ENCODE measurements at places on chromosomes 3 and 15. TPM values are rescaled to one million over a fixed set of nuclear protein-coding genes. Genes with fewer than 3 reads are reported as not detected.

Gene LMCD1
- 63.1 TPM for total RNA-seq

Gene DZIP3
- 8.6 TPM for total RNA-seq

Gene SLC9C1
- 1.0 TPM for total RNA-seq

Gene ZBTB47
- 108 TPM for total RNA-seq

Gene SLCO3A1
- total RNA-seq: 40.5 TPM

Gene ST3GAL6
- total RNA-seq: 42.0 TPM

Gene CAND2
- total RNA-seq: 75.1 TPM

Gene SENP2
- total RNA-seq: 37.6 TPM

Gene FETUB
- total RNA-seq: not detected

Gene CCDC80
- 82.7 TPM for total RNA-seq

Gene IL12A
- total RNA-seq: 0.56 TPM

Gene MEX3B
- total RNA-seq: 2.9 TPM

- peaks cover 18% of the 10 kb centered on the region for H3K27me3 ChIP-seq
- no peaks in the 10 kb centered on the region for H3K4me1 ChIP-seq
- no peak for DNase-seq
- no peak overlapping the region for H3K27ac ChIP-seq
- H3K36me3 ChIP-seq: no peaks in the 10 kb centered on the region
- no peak overlapping the region for H3K4me3 ChIP-seq
These were observed 2.0 kb upstream of the ST8SIA2 start for GRCh38 chr15:92391640-92392039.

GRCh38 chr3:170644711-170645110, 58.8 kb upstream of the SLC7A14 start:
- H3K36me3 ChIP-seq: no peaks in the 10 kb centered on the region
- no peak overlapping the region for H3K4me3 ChIP-seq
- no peak overlapping the region for H3K27ac ChIP-seq
- DNase-seq: no peak

- no peak overlapping the region for H3K4me3 ChIP-seq
- no peaks in the 10 kb centered on the region for H3K4me1 ChIP-seq
- H3K36me3 ChIP-seq: no peaks in the 10 kb centered on the region
- no peaks in the 10 kb centered on the region for H3K27me3 ChIP-seq
- no peak for DNase-seq
These were observed 20.2 kb upstream of the IMPG2 start for GRCh38 chr3:101340591-101340990.

DNA sequence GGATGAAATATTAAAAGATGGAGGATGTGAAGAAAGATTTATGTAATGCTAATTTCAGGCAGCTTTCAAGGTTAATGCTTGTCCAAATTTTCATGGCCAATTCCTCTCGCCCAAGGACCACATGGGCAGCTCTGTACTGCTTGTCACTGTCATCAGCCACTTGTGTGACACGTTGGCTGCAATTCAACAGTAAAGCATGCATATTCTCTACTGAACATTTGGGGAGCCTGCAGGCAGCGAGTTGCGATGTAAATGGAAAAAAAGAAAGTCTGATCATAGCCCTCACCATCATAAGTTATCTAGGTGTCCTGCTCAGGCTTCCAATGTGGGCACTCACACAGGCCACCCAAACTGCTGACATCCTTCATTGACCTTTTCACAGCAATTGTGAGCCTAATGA, 1026.8 kb upstream of the NR2F2 start:
- H3K36me3 ChIP-seq: no peaks in the 10 kb centered on the region
- no peak overlapping the region for H3K4me3 ChIP-seq
- no peaks in the 10 kb centered on the region for H3K27me3 ChIP-seq
- no peaks in the 10 kb centered on the region for H3K4me1 ChIP-seq
- DNase-seq: no peak
- H3K27ac ChIP-seq: peak overlapping the region; percentile 92

GRCh38 chr3:33152363-33153360, 38.8 kb downstream of the CRTAP start:
- H3K4me3 ChIP-seq: no peak overlapping the region
- no peaks in the 10 kb centered on the region for H3K36me3 ChIP-seq
- H3K27ac ChIP-seq: no peak overlapping the region
- H3K4me1 ChIP-seq: peaks cover 12% of the 10 kb centered on the region

GRCh38 chr15:56812961-56813360, 79.7 kb upstream of the ZNF280D start:
- H3K27me3 ChIP-seq: no peaks in the 10 kb centered on the region
- H3K4me3 ChIP-seq: no peak overlapping the region
- DNase-seq: no peak
- peak overlapping the region; percentile 47 for H3K27ac ChIP-seq
- H3K4me1 ChIP-seq: peaks cover 4% of the 10 kb centered on the region

GRCh38 chr3:40078590-40078989, 230.9 kb upstream of the EIF1B start:
- no peaks in the 10 kb centered on the region for H3K4me1 ChIP-seq
- no peaks in the 10 kb centered on the region for H3K36me3 ChIP-seq
- H3K27me3 ChIP-seq: no peaks in the 10 kb centered on the region
- no peak overlapping the region for H3K4me3 ChIP-seq

- no peak overlapping the region for H3K4me3 ChIP-seq
- H3K36me3 ChIP-seq: no peaks in the 10 kb centered on the region
- no peak overlapping the region for H3K27ac ChIP-seq
- H3K27me3 ChIP-seq: no peaks in the 10 kb centered on the region
These were observed 142.2 kb upstream of the MRPS22 start for GRCh38 chr3:139201446-139202225.

DNA sequence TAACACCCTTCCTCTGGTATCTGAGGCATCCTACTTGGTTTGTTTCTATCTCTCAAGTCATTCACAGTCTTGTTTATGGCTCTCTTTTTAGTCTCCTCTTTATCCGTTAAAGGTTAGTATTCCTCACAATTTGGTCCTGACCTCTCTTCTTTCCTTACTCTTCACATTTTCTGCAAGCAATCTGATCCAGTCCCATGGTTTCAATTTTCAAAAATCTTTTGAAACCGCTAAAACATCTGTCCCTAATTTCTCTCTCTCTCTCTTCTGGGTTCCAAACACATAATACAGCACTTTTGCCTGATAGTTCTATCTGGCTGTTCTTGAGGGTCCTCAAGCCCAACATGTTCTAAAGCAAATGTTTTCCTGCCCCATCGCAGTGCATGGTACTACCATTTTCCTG, 149.0 kb downstream of the SERPINI1 start:
- no peak for DNase-seq
- no peaks in the 10 kb centered on the region for H3K27me3 ChIP-seq
- no peaks in the 10 kb centered on the region for H3K36me3 ChIP-seq
- no peak overlapping the region for H3K27ac ChIP-seq

- no peak for DNase-seq
- H3K27ac ChIP-seq: no peak overlapping the region
- peaks cover 4% of the 10 kb centered on the region for H3K36me3 ChIP-seq
These were observed 5.0 kb downstream of the JMJD7 start for GRCh38 chr15:41832875-41833274.

GRCh38 chr3:129599073-129599472, 7.4 kb downstream of the PLXND1 start:
- H3K4me3 ChIP-seq: peak overlapping the region; percentile 38
- no peaks in the 10 kb centered on the region for H3K27me3 ChIP-seq
- H3K4me1 ChIP-seq: peaks cover 96% of the 10 kb centered on the region
- H3K27ac ChIP-seq: peak overlapping the region; percentile 96
- H3K36me3 ChIP-seq: peaks cover 10% of the 10 kb centered on the region
- DNase-seq: no peak

DNA sequence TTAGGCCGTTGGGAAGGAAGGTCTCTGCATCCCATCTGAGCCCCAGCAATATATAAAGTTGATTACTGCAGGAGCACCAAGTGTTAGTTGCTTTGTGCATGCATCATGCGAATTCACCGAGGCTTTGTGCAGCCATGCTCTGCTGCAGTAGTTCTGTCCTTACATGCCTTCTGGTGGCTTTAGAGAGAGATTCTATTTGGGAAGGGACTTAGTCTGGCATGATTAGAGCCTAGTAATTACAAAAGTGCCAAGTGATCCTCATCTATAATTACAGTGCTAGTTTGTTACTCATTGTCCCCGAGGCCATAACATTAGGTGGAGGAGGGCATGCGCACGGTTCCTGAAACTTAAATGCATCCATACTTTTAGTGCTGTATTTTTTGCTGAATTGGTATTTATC, 353.6 kb downstream of the CNTN4 start:
- H3K4me3 ChIP-seq: no peak overlapping the region
- DNase-seq: no peak
- no peak overlapping the region for H3K27ac ChIP-seq
- H3K27me3 ChIP-seq: no peaks in the 10 kb centered on the region

GRCh38 chr15:56729561-56729960, 3.7 kb downstream of the ZNF280D start:
- H3K27ac ChIP-seq: no peak overlapping the region
- no peaks in the 10 kb centered on the region for H3K27me3 ChIP-seq
- no peak for DNase-seq
- H3K4me3 ChIP-seq: no peak overlapping the region
- peaks cover 62% of the 10 kb centered on the region for H3K4me1 ChIP-seq
- peaks cover 11% of the 10 kb centered on the region for H3K36me3 ChIP-seq

DNA sequence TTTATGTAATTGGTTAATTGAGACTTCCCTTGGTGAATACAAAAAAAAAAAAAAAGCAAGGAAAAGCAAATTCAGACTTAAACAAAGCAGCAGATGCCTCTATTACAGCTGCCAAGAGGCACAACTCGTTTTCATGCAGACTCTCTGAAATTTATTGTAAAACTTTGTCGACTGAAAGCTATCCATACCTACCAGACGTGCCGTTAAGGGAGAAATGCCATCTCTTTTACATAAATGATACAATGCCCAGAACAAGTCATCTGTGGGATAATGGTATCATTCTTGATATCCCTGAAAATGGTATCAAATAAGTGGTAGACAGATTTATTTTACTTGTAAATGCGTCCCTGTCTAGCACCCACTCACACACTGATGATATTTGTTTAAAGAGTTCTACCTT, 724.2 kb downstream of the NSUN3 start:
- no peaks in the 10 kb centered on the region for H3K36me3 ChIP-seq
- no peak overlapping the region for H3K4me3 ChIP-seq
- no peaks in the 10 kb centered on the region for H3K4me1 ChIP-seq
- no peaks in the 10 kb centered on the region for H3K27me3 ChIP-seq

DNA sequence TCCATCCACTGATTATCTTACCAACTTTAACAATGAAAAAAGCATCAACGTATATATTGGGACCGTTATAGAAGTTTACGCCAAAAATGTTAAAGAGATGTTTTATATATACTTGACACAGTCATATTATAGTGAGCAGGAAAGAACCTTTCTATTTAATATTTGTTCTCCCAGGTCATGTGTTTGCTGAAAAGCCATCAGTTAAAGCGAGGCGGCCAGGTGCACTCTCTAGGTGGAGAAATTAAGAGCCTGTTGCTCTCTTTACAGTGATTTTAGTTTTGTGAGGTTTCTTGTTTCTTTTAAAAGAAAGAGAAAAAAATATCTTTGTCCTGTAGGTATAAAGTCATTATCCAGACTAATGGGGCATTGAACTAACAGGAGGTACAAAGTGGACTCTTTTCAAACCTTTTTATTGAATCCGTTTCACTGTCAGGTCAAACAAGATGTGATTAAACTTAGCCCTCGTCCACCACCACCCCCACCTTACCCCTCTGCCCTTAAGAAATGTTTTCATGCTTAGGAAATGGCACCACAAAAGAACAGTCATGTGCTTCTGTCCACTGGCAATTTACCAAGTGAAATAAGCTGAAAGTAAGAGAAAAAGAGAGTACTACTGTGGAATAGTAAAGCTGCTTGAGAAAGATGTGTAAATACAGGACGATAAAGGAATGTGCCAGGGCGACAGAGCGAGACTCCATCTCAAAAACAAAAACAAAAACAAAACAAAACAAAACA, 279.9 kb downstream of the PTPRG start:
- H3K27me3 ChIP-seq: no peaks in the 10 kb centered on the region
- no peaks in the 10 kb centered on the region for H3K36me3 ChIP-seq
- peaks cover 30% of the 10 kb centered on the region for H3K4me1 ChIP-seq
- no peak for DNase-seq
- H3K27ac ChIP-seq: no peak overlapping the region

GRCh38 chr15:44735482-44736180, 697 bp upstream of the TRIM69 start:
- peaks cover 13% of the 10 kb centered on the region for H3K36me3 ChIP-seq
- H3K4me1 ChIP-seq: peaks cover 24% of the 10 kb centered on the region
- H3K27me3 ChIP-seq: no peaks in the 10 kb centered on the region
- peak overlapping the region; percentile 54 for H3K27ac ChIP-seq
- no peak overlapping the region for H3K4me3 ChIP-seq

- H3K4me3 ChIP-seq: no peak overlapping the region
- no peaks in the 10 kb centered on the region for H3K36me3 ChIP-seq
- H3K27ac ChIP-seq: no peak overlapping the region
- H3K4me1 ChIP-seq: no peaks in the 10 kb centered on the region
- DNase-seq: no peak
- H3K27me3 ChIP-seq: no peaks in the 10 kb centered on the region
These were observed 18.1 kb upstream of the SLC7A14 start for GRCh38 chr3:170603770-170604510.

GRCh38 chr15:88238618-88239430, 17.7 kb downstream of the NTRK3 start:
- no peak for DNase-seq
- no peak overlapping the region for H3K27ac ChIP-seq
- H3K36me3 ChIP-seq: no peaks in the 10 kb centered on the region

DNA sequence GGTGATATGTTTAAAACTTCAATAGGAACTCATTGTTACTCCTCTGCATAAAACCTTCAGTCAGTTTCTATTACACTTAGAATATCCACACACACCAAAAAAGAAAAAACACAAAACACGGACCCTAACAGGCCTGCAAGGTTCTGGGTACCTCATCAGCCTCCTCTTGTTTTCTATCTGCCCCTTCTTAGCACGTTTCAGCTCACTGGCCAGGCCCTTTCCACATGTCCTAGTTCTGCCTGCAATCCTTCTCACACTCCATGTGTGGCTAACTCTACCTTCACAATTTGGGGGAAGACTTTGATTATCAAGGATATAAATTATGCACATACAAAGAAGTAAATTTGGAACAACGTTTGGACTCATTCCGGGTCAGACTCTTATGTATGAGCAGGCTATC, 376.3 kb downstream of the LSAMP start:
- no peaks in the 10 kb centered on the region for H3K4me1 ChIP-seq
- no peaks in the 10 kb centered on the region for H3K27me3 ChIP-seq
- H3K4me3 ChIP-seq: no peak overlapping the region

- peak overlapping the region; percentile 75 for H3K27ac ChIP-seq
- H3K36me3 ChIP-seq: no peaks in the 10 kb centered on the region
- no peaks in the 10 kb centered on the region for H3K27me3 ChIP-seq
- H3K4me3 ChIP-seq: peak overlapping the region; percentile 2
These were observed 216.9 kb downstream of the ATP8B4 start for GRCh38 chr15:49901996-49902684.

All from heart left ventricle (tissue), 16 donors.